Mucosa of descending colon (tissue), 3 donors: ENCODE measurements at places on chromosomes 1 and 21.

DNA sequence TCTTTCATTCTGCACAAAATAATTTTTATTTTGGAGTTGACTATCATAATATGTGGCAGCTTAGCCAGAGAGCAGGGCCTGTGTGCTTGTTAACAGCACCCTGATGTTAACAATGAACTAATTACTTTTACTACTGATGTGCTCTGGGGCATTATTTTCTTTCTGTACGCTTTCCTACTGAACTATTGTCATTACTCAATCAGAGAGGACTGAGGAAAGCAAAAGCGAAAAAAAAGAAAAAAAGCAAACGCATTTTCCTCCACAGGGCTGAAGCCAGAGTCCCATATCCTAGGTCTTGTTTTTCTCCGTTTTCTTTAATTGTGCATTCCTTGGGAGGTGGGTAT lies 221.2 kb downstream of the TTLL7 start:
- DNase-seq, result no peak

DNA sequence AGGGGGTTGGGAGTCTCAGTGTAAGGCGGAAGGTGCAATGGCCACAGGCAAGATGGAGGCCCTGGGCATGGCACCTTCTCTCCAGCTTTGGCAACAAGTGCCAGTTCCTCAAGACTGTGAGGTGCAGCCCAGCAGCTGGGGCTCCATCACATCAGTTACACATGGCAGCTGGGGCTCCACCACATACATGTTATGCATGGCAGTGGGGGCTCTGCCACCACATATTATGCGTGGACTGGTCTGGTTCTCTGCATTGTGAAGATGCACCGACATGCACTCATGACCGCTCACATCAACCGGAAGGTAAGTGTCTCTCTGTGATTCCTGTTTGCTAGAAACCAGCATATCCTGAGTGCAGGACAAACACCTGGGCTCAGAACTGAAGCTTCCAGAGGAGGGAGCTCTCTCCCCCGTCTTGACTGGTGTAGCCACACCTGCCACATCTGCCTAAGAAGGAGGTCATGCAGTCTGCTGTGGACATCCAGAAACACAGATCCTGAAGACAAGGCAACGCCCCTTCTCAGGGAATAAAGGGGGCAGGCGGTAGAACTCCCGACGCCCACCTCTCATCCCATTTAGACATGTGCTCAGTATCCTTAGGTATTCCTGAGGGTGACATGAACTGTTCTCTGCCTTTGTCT lies 104.1 kb upstream of the TMPRSS2 start:
- no peak for DNase-seq

DNA sequence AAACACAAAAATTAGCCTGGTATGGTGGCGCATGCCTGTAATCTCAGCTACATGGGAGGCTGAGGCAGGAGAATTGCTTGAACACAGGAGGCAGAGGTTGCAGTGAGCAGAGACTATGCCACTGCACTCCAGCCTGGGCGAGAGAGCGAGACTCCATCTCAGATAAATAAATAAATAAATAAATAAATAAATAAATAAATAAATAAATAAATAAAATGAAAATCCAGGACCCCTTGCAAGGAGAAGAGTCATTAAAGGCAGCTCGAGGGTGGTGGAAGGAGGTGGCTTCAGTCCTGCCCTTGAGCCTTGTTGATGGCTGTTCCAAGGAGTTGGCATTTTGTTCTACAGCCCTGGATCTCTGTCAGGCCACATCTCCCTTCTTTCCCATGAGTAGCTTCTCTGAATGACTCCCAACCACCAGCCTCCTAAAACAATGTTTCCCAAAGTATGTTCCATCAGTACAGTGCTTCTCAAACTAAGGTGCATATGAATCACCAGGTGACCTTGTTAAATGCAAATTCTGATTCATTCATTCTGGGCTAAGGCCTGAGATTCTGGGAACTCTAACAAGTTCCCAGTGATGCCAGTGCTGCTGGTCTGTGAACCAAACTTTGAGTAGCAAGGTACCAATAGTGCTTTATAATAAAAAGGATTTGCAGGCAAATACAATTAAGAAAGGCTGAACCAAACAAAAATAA lies 99.0 kb downstream of the KCNN3 start:
- no peak for DNase-seq

DNA sequence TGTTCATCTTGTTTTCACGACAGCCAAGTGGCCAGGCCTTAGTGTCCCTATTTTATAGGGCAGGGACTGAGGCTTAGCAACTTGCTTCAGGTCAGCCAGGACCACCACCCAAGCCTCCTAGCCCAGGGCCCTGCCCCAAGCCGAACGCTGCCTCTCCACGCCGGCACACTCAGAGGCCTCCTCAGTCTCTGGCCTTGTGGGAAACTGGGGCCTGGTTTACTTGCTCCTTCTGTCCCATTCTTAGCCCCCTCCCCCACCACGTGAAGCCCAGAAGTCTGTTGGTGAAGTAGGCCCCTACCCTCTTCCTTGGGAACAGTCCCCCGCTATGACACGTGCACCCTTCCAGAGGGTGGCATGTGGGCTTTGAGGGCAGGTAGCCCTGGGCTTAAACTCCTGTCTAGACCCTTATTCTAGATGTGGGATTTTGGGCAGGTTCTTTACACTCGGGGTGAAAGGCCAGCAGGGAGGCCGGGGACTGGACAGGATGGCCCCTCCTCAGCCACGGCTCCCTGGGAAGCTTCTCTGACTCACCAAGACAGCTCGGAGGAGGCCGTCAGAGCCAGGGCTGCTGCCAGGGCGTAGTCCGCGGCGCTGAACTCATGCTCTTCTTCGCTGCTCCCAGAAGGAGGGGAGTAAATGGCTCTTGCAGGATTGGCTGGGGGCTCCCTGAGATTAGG lies 4.3 kb downstream of the MYOM3 start:
- peak; percentile 63 for DNase-seq

- no peak for DNase-seq
These were observed 21.8 kb downstream of the VTCN1 start for GRCh38 chr1:117188816-117189437.

DNA sequence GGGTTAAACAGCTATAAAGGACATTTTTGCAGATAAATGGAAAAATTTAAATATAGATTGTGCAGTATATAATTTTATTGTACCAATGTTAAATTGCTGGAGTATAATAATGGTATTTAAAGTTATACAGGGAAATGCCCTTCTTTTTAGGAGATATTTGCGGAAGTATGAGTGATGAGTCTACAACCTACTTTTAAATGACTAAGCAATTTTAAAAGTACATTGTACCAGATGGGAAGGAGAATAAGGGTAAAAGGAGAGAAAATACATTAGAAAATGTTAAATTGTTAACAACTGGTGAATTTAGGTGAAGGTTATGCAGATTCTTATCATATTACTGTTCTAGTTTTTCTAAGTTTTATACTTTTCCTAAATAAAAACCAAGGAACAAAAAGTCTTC lies 91.8 kb downstream of the ZZZ3 start:
- DNase-seq, result no peak

- no peak for DNase-seq
These were observed 40.3 kb upstream of the CASZ1 start for GRCh38 chr1:10836726-10837125.

DNA sequence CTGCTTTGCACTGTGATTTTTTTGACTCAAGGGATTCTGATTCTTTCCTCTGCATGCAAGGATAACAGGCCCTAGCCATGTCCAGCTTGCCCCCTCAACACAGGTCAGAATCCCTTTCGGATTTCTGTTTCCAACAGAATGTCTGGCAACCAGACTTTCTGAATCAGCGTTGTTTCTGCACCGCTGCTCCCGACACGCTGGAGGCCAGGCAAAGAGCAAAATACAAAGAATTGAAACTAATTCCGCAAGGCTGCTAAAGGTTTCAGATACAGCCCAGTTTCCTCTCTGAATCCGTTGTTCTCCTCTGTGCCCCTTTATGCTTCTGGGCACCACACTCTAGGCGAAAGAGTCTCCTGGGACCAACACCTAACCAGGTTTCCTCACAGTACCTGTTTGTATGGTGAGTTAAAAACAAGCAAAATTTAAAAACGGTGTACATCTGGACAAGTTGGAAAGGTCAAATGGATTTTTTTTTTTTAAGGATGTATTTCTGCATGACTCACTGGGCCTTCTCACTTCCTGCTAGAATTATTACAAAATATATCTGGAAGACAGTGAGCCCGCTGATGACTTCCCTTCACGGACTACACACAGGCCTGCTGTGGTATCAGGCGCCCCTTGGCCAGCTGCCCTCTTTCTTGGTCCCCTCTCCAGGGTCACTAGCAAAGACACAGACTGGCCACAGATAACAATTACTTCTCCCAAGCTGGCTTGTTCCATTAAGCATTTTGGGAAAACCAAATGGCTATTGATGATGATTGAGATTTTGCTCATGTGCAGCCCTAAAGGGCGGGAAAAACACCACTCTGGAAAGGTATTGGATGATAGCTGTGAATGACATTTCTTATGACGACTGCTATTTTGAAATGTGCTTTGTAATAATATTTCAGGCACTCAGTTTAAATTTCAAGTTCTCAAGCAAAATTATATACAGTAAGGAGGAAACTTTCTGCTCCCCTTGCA lies 118.3 kb downstream of the TGFB2 start:
- peak; percentile 27 for DNase-seq
